Umbilical cord (tissue), 2 donors: ENCODE measurements at places on chromosomes 11 and 22.

GRCh38 chr11:44096360-44097185 lies 1.1 kb downstream of the EXT2 start:
- no peak for DNase-seq

- peak; percentile 50 for DNase-seq
These were observed 2.8 kb downstream of the CHADL start for GRCh38 chr22:41237707-41238569.

DNA sequence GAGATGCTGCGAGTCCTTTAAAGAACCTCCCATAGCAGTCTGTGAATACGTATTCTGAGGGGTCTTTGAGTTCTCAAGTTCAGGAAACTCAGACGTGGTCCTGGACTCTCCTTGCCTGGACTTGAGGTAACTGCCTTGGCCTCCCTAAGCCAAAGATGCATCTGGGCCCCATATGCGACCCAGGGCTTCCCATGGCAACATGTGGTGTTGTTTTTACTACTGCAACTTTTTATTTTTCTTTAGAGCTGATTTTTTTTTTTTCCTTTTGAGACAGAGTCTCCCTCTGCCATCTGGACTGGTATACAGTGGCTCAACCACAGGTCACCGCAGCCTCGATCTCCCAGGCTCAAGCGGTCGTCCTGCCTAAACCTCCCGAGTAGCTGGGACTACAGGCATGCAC lies 321.1 kb downstream of the ST3GAL4 start:
- no peak for DNase-seq

DNA sequence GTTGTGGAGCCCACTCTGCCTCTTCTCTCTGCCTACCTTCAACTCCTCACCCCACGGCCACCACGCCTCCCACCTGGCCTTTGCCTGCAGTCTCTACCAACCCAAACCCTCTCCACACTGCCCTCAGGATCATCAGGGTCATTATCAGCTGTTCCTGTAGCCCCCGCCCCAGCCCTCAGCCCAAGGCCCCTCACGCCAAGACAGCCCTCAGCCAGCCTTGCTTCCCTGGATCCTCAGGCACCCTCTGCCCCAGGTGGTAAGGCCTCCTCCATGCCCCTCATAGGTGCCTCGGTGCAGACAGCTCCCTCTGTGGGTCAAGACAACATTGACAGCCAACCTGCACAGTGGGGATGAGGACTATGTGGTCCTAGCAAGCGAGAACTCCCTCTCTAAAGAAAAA lies 1.7 kb downstream of the SBF1 start:
- no peak for DNase-seq

DNA sequence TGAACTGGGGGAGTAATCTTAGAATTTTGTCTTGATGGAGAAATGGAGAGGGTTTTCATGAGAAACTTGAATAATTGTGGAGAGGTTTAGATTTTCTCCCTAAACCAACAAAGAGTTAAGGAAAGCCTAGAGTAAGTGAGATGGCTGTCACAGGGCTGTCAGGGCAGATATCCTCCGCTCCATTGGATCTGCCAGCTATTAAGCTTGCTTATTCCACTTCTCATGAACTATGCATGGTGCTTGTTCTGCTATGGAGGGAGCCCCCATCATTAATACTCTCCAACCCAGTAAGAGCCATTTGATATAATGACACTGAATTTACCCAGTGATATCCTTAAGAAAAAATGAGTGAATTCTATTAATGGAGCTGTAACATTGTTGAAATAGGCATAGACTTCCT lies 342.8 kb upstream of the MTNR1B start:
- DNase-seq = no peak

DNA sequence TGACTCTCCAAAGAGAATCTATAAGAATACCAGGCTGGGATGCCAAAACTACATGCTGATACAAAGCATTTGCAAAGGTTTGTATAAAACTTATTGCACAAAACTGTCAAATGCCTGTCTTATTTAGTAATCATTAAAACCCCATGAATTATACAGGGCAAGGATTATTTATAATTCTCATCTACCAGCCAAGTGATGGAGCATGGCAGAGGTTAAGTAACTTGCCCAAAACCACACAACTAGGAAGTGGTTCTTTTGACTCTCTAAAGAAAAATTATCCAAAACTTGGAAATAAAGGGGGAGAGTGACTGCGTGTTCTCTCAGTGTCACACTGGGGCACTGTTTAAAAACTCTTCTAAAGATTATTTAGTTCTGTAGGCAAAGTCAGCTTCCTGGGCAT lies 17.4 kb upstream of the CLMP start:
- no peak for DNase-seq

- peak; percentile 59 for DNase-seq
These were observed 687.9 kb downstream of the NTM start for GRCh38 chr11:132058211-132058772.
